ENCODE measurements at places on chromosomes 16 and 17.

DNA sequence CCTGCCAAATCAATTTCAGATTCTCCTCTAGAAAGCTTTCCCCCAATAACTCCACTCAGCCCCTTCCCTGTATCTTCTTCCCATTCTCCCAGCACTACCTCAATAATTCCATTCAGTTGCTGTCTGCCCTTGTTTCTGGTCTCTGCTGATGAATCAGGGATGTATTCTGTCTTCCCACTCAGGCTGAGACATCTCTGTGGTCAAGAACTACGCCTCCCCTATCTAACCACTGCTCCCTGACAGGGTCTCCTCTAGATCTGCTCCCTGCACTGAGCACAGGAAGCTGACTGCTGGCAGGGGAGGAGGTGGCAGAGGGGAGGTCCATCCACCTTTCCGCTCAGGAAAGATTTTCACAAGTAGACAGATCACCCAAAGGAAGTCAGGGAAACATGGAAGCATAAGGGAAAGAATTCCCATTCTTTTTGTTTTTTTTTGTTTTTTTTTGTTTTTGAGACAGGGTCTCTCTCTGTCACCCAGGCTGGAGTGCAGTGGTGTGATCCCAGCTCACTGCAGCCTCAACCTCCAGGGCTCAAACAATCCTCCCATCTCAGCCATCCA lies 16.9 kb upstream of the SP2 start:
- no peak for DNase-seq

DNA sequence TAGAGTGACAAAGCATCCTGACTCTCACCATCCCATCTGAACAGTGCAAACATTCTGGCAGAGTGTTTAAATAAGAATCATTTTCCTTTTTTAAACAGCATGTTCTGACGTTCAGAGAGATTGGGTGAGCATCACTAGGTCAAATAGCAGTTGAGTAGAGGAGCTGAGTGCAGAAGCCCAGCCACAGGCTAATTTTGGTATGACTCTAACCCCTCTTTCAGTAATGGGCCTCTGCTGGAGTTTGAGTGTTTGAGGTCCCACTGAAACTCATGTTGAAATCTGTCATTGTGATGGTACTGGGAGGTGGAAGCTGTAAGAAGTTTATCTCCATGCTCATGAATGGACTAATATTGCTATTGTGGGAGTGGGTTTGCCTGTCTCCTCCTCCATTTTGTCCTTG lies 194.4 kb downstream of the SALL1 start:
- no peak for DNase-seq

- no peak for DNase-seq
Measured at GRCh38 chr17:37671028-37671823, 28.0 kb upstream of the DDX52 start.

- DNase-seq: no peak
Measured at GRCh38 chr16:23505671-23506605, 4.4 kb downstream of the GGA2 start.

DNA sequence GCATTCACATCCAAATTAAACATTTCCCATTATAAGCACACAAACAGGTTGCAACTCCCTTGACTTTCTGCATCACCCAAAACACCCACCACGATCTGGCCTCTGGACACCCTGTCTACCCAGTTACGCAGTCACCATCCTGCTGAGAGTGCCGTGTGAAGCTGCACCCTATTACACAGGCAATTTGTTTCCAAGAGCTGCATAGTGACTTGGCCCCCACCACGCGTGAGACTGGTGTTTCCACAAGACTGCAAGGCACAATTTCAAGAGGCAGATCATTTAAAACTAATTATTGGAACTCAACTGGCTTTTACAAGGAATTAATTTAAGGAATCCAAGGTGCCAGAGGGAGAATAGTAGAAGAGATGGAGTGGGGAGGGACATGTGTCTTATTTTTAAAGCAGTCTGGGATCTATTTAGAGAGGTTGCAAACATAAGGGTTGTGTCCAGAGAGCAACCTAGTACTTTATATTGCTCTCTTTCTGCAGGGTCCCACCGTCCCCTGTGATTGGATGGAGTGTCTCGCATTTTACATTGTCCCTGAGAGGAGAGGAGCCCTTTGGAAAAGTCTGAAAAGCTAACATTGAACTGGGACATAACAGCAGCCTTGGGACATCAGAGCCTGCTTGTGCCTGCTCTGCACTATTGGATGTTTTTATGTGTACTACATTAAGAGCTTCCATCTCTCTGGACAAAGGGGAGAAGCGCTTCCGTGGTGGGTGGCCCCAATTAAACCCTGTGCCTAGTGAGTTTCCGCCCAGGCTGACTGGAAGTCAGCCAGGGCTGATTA lies 8.7 kb upstream of the ADAMTS18 start:
- DNase-seq: no peak

DNA sequence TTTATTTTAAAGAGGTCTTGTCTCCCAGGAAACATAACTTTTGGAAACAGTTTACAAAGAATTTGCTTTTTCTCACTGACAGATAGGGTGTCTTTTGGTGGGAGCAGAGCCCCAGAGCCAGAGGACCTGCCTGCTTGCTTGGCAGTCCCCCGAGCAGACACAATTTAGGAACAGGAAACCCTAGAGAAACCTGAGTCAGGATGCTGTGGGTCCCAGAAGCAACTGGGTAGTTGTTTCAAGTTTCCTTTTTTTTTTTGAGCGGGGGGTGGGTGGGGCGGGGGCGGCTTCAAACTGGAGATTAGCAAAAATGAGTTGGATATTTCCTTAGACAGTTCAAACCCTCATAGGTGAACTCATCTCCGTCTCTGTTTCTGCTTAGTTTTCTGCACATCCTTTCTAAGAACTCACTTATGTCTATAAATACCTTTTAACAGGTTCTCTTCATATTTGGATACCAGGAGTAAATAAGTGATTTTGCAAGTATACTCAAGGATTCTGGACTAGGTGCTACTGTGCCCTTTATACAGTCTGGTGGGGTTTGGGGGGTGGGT lies 135.1 kb downstream of the PRKCA start:
- no peak for DNase-seq

- no peak for DNase-seq
Measured at GRCh38 chr17:37745801-37746426, 1.1 kb upstream of the HNF1B start.

DNA sequence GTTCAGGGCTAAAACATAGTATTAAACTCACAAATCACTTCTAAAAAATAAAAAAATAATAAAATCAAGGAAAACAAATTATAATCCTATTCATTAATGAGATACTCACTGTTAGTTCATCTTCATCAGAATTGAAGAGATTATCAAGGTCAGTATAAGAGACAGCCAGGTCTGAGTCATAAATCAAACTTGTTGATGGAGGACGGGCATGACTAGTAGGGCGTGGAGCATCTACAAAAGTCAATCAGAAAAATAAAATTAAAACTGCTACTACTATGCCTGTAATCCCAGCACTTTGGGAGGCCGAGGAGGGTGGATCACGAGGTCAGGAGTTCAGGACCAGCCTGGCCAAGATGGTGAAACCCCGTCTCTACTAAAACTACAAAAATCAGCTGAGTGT lies 59.1 kb upstream of the INTS2 start:
- no peak for DNase-seq

- no peak for DNase-seq
Measured at GRCh38 chr16:85051683-85052082, 24.1 kb downstream of the KIAA0513 start.

- DNase-seq: no peak
Measured at GRCh38 chr17:46928467-46929261, 5.7 kb downstream of the GOSR2 start.

Measured in AG04449 (cell line).